Activated CD4-positive, alpha-beta T cell treated with anti-CD3 and anti-CD28 coated beads, Interleukin-2, amount 10 ng/mL, durations not matched to agents 7 days and 5 days (primary cell): ENCODE measurements at places on chromosomes 2 and 18. TPM values are rescaled to one million over a fixed set of nuclear protein-coding genes. Genes with fewer than 3 reads are reported as not detected.
A peak's percentile ranks its signal among the peaks of the same experiment; 100 is the strongest.

GRCh38 chr2:50649626-50650402 lies 382.1 kb downstream of the NRXN1 start:
- H3K27me3 ChIP-seq: no peaks in the 10 kb centered on the region
- no peak overlapping the region for H3K4me3 ChIP-seq
- H3K4me1 ChIP-seq: no peaks in the 10 kb centered on the region

- no peak for DNase-seq
- H3K27ac ChIP-seq: no peak overlapping the region
- peaks cover 18% of the 10 kb centered on the region for H3K4me1 ChIP-seq
- no peak overlapping the region for H3K4me3 ChIP-seq
- no peaks in the 10 kb centered on the region for H3K36me3 ChIP-seq
Observed at GRCh38 chr2:200699310-200699709, 112.4 kb upstream of the BZW1 start.

GRCh38 chr18:44781886-44782285 lies 101.2 kb downstream of the SETBP1 start:
- H3K36me3 ChIP-seq: peaks cover 2% of the 10 kb centered on the region
- no peak for DNase-seq
- H3K27me3 ChIP-seq: peaks cover 11% of the 10 kb centered on the region
- H3K4me3 ChIP-seq: no peak overlapping the region

- peak; percentile 78 for DNase-seq
- peaks cover 50% of the 10 kb centered on the region for H3K4me1 ChIP-seq
- peak overlapping the region; percentile 88 for H3K27ac ChIP-seq
- H3K4me3 ChIP-seq: peak overlapping the region; percentile 92
Observed at GRCh38 chr2:8680822-8681760, 765 bp upstream of the ID2 start.

DNA sequence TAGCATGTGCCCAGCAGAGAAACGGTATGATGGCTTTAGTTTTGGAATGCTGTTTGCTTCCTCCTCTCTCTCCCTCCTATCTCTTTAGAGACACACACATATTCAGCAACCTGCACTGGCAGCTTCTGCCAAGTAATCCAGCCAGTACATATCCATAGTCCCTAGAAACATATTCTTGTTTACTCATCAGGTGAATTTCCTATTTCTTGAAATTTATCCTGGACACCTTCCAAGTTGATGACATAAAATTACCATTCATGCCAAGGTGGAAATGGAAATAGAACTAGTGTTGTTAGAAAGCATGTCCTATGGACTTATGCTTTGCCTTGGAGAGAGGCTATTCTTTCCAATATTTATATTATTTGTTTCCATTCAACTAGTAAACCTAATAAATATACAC lies 50.9 kb upstream of the RGPD4 start:
- DNase-seq: no peak
- H3K27ac ChIP-seq: no peak overlapping the region
- H3K36me3 ChIP-seq: no peaks in the 10 kb centered on the region
- H3K4me3 ChIP-seq: no peak overlapping the region
- H3K27me3 ChIP-seq: no peaks in the 10 kb centered on the region

GRCh38 chr2:54387059-54387991 lies 68.8 kb upstream of the SPTBN1 start:
- H3K27me3 ChIP-seq: peaks cover 3% of the 10 kb centered on the region
- H3K36me3 ChIP-seq: no peaks in the 10 kb centered on the region
- H3K4me1 ChIP-seq: no peaks in the 10 kb centered on the region
- H3K4me3 ChIP-seq: no peak overlapping the region
- H3K27ac ChIP-seq: no peak overlapping the region

DNA sequence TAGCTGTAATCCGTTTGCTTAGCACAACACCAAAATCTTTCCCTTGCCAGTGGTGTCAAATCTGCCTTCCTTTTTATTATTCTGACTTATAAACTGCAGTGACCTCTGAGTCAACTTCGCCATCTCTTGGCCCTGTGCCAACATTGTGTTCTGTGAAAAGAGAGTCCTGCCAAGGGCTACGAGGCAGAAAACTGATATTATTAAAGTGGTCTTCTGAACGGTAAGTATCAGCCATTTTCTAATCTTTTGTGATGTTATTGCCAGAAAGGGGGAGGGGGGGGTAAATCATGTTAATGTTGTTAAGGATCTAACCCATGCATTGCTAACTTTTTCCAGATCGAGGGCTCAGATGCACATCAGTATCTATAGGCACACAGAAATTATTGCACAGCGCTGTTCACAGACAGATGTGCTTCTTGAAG lies 121.5 kb upstream of the LTBP1 start:
- H3K4me1 ChIP-seq: no peaks in the 10 kb centered on the region
- H3K27me3 ChIP-seq: no peaks in the 10 kb centered on the region
- H3K27ac ChIP-seq: no peak overlapping the region
- no peak overlapping the region for H3K4me3 ChIP-seq

DNA sequence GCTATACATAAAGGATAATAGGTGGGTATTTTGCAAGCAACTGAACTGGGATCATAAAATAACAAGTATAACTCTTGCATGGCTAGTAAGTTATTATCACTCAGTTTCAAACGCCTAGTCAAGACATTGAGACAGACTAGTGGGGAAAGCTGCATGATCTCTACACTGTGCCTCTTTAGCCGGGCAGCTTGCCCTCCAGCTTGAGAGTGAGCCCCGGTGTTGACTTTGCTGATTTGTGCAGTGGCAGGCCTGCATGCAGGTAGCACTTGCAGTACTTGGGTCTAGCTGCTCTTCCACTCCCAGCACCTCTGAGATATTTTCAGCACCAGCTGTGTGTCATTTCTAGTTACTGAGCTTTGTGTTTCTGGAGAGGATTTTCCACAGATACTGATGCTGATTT lies 118.8 kb upstream of the DAPL1 start:
- peaks cover 4% of the 10 kb centered on the region for H3K36me3 ChIP-seq
- no peak for DNase-seq
- H3K4me3 ChIP-seq: no peak overlapping the region
- H3K4me1 ChIP-seq: no peaks in the 10 kb centered on the region
- H3K27me3 ChIP-seq: no peaks in the 10 kb centered on the region
- no peak overlapping the region for H3K27ac ChIP-seq

- no peak overlapping the region for H3K4me3 ChIP-seq
- DNase-seq: no peak
- no peak overlapping the region for H3K27ac ChIP-seq
Observed at GRCh38 chr2:233563663-233564430, 2.7 kb downstream of the USP40 start.

DNA sequence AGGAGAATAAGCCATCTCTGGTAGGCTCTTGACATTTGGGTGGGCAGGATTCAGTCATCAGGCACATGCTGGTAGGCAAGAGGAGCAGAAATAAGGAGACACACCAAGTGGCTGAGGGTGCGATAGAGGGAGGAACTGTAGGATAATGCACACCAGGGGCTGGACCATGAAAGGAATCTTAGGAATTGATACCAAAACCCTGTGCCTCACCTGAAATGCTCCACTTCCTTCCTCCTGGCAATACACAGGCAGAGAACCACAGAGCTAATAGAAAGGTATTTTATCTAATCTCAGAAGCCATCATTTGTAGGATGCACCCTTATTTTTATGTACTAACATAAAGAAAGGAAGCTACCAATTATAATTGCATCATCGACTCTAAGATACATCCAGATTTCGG lies 4.4 kb upstream of the CYP1B1 start:
- peaks cover 19% of the 10 kb centered on the region for H3K4me1 ChIP-seq
- no peaks in the 10 kb centered on the region for H3K36me3 ChIP-seq
- no peak overlapping the region for H3K27ac ChIP-seq
- H3K27me3 ChIP-seq: peaks cover 42% of the 10 kb centered on the region
- no peak for DNase-seq

- no peaks in the 10 kb centered on the region for H3K4me1 ChIP-seq
- no peak overlapping the region for H3K27ac ChIP-seq
- H3K4me3 ChIP-seq: no peak overlapping the region
- H3K36me3 ChIP-seq: no peaks in the 10 kb centered on the region
- no peak for DNase-seq
Observed at GRCh38 chr2:72998234-72998651, 73.3 kb downstream of the SFXN5 start.

DNA sequence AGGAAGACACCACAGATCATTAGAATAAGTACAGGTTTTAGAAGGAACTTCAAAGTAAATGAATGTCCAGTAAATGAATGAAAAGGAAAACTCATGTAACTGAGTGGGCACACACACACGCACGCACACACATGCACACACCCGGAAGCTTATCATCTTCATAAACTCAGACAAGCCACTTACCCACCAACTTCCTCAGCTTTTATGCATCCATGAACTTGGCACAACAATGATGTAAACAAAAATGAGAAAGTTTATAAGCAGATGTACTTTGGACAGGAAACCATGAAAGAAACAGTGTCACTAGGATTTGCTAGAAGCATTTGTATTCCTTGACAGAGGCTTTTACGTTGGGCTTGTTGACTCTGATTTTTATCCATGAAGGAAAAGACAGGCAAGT lies 23.2 kb downstream of the RNF152 start:
- DNase-seq: no peak
- H3K27ac ChIP-seq: no peak overlapping the region
- no peaks in the 10 kb centered on the region for H3K4me1 ChIP-seq
- peaks cover 3% of the 10 kb centered on the region for H3K27me3 ChIP-seq

- H3K27me3 ChIP-seq: peaks cover 4% of the 10 kb centered on the region
- no peak overlapping the region for H3K4me3 ChIP-seq
- DNase-seq: no peak
Observed at GRCh38 chr2:71952572-71953188, 195.0 kb downstream of the CYP26B1 start.

- no peak overlapping the region for H3K27ac ChIP-seq
- H3K27me3 ChIP-seq: peaks cover 20% of the 10 kb centered on the region
- no peaks in the 10 kb centered on the region for H3K36me3 ChIP-seq
- H3K4me1 ChIP-seq: no peaks in the 10 kb centered on the region
- DNase-seq: no peak
Observed at GRCh38 chr2:158815166-158815565, 20.0 kb downstream of the DAPL1 start.

GRCh38 chr2:65710779-65711295 lies 278.4 kb upstream of the SPRED2 start:
- no peak overlapping the region for H3K27ac ChIP-seq
- no peaks in the 10 kb centered on the region for H3K4me1 ChIP-seq
- H3K4me3 ChIP-seq: no peak overlapping the region
- H3K36me3 ChIP-seq: no peaks in the 10 kb centered on the region
- peaks cover 8% of the 10 kb centered on the region for H3K27me3 ChIP-seq
- DNase-seq: no peak

- peaks cover 5% of the 10 kb centered on the region for H3K4me1 ChIP-seq
- H3K27ac ChIP-seq: peak overlapping the region; percentile 6
- no peaks in the 10 kb centered on the region for H3K27me3 ChIP-seq
- no peak overlapping the region for H3K4me3 ChIP-seq
Observed at GRCh38 chr2:63888490-63889402, 47.0 kb downstream of the UGP2 start.

DNA sequence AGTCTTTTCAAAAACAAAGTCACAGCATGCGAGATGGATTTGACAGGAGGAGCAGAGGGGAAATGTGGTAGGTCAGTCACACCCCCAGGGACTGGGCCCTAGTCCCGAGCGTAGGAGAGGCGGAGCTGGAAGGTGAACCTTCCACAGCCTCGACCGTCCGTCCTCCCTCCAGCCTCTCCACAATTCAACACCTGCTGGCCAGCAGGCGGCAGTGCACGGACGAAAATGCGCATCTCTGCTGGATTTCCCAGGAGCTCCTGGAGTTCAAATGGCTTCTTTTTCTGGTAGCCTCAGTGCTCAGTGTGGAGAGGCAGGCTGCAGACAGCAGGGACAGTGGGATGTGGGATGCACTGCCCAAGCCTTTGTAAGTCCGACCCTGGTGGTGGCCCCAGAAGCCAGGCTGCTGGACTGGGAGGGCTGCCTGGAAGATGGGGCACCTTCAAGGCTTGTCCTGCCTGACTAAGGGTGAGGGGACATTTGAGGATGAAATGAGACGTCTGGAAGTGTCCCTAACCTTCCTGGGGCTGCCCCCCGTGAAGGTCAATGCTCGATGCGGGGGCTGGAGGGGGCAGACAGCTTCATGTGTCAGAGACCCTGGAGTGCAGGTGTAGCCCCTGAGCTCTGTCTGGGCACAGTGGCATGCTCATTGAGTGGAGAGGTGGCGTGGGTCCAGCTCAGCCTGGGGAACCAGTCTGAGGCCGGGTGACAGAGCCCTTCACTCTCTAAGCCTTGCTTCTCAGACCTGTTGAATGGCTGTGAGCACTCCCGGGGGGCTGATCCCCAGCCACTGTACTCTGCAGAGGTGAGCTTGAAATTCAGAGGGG lies 189.5 kb downstream of the TFCP2L1 start:
- no peaks in the 10 kb centered on the region for H3K36me3 ChIP-seq
- H3K4me1 ChIP-seq: no peaks in the 10 kb centered on the region
- no peak overlapping the region for H3K27ac ChIP-seq
- H3K4me3 ChIP-seq: no peak overlapping the region
- DNase-seq: peak; percentile 12
- H3K27me3 ChIP-seq: no peaks in the 10 kb centered on the region

DNA sequence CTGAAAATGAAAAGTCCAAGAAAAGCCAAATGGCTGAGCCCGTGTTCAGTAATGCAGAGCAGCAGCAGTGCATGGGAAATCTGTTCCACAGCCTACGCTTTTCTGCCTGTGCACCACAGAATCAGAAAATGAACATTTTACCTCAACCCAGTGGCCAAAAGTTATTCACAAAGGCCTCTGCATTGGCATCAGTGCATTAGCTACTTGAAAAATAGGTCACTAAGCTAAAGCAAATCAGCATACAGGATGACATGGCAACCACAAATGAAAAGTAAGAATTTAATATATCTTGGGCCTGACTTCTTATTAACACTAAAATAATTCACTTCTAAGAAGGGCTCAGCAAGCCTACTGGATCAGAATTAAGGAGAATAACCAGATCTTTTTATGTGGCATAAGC lies 1145.3 kb upstream of the CHAC2 start:
- no peak overlapping the region for H3K27ac ChIP-seq
- no peaks in the 10 kb centered on the region for H3K27me3 ChIP-seq
- H3K36me3 ChIP-seq: no peaks in the 10 kb centered on the region
- no peak overlapping the region for H3K4me3 ChIP-seq

- DNase-seq: no peak
- no peaks in the 10 kb centered on the region for H3K27me3 ChIP-seq
- H3K4me1 ChIP-seq: peaks cover 38% of the 10 kb centered on the region
- peaks cover 8% of the 10 kb centered on the region for H3K36me3 ChIP-seq
Observed at GRCh38 chr18:63376538-63376937, 9.5 kb upstream of the KDSR start.

GRCh38 chr18:45962866-45963265 lies 4.3 kb downstream of the EPG5 start:
- H3K27me3 ChIP-seq: no peaks in the 10 kb centered on the region
- H3K4me1 ChIP-seq: peaks cover 59% of the 10 kb centered on the region
- H3K36me3 ChIP-seq: peaks cover 24% of the 10 kb centered on the region
- H3K4me3 ChIP-seq: no peak overlapping the region
- no peak for DNase-seq

Gene CACNB4
- total RNA-seq: 0.12 TPM

Gene ASB18
- not detected for total RNA-seq

Gene SYT4
- not detected for total RNA-seq

Gene CHAC2
- total RNA-seq: 12.6 TPM

Gene POTEI
- not detected for total RNA-seq
